Stimulated activated naive CD4-positive, alpha-beta T cell treated with Interleukin-2 at 50 U/mL for 16 hours (primary cell): ENCODE measurements at places on chromosomes 2 and 18.

GRCh38 chr18:33839452-33840211 lies 261.6 kb downstream of the ASXL3 start:
- no peak for DNase-seq

DNA sequence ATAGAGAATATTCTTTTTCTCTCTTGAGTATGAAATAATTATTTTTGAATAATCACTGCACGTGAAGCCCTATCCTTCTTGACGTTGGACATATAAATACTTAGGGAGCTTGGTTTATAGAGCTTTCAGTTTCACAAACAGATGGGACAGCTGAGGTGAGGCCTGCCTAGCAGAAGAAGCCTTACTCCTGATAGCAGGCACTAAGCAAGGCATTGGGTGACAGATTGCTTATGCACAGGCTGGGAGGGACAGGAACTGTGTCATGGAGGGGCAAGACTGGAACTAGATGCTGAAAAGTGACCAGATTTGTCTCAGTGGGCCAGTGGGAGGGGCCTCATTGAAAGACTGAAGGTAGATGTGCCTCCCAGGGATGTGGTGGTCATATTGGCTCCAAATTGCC lies 220.8 kb downstream of the NEDD4L start:
- DNase-seq: no peak

DNA sequence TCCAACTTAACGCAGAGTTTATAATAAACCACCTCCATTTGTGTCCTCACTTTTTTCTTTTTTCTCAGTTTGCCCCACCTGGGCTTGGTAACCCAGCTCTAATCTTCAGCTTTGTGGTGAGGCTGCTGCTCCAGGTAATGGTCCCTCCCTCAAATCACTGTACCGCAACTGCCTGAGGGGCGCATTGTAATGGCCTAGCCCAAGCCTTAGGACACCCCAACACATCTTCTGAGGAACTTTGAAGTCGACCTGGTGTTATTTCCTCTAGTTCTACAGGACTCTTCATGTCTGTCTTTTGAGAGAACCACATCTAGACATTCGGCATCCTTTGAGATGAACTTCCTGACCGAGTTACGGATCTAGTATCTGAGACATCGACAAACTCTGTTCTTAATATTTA lies 99.7 kb downstream of the PLEKHM3 start:
- no peak for DNase-seq

DNA sequence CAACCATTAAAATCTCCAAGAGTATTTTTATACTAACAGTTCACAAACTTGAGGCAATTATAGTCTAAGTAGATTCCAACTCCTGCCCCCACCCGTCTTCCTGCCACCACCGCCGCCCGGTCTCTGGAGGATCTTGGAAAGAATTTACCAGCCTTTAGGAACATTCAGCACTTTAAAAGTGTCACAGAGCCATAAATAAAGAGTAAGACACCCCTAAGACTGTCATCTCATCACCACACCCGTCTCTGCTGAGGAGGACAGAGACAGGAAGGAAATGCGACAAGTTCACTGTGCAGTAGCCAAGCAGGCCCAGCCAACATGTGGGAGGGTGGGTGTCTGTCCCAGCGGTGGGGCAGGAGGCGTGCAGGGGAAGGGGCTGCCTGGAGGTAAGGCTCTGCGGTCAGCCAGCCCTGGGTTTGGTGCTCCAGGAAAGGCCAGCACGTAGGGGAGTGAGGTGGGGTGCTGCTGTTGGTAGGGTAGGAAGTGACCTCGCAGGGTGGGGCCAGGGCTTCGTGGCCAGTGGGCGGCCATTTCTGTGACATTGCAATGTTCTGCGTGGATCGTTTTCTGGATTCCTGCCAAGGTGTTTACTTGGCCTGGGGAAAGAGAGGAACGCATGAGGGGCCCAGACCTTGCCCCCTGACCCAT lies 111.6 kb downstream of the FAM210A start:
- no peak for DNase-seq

DNA sequence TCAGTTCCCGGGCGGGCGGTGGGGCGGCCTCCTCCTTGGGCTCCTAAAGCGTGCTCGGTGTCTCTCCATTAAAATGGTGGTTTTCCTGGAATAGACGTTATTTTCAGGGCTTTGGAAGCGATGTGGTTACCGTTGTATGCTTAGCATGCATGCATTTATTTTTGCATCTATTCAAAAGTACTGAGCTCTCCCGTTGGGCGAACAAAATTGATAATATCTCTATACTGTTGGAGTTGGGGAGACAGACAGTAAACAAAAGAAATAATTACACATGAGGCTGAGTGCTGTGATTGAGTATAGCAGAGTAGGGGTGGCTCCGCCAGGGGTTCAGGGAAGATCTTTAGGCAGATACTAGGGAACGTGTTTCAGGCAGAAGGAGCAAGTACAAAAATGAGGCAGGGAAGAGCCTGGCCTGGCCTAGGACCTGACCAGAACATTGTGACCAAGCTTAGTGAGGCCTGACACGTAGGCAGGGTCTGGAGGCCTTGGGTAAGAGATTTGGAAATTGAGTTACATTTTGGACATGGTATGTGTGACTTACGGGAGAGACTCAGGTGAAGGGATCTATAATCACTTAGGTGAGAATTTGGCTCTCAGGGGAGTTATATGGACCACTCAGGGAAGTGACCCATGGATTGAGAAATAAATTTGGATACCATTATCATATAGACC lies 674 bp downstream of the NCAPH start:
- DNase-seq: no peak

DNA sequence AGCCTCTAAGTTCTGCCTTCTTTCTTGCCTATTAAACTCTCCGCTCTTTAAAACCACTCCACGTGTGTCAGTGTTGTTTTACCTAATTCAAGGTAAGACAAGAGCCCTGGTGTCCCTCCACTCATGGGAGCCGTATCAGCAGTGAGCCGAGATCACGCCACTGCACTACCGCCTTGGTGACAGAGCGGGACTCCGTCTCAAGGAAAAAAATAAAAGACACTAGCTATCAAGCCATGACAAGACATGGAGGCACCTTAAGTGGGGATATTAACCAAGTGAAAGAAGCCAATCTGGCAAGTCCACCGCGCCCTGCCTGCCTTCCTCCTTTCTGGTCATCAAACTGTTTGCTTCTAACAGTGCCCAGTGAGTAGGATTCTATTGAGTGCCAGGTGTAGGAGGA lies 40.2 kb upstream of the LBH start:
- DNase-seq: no peak

DNA sequence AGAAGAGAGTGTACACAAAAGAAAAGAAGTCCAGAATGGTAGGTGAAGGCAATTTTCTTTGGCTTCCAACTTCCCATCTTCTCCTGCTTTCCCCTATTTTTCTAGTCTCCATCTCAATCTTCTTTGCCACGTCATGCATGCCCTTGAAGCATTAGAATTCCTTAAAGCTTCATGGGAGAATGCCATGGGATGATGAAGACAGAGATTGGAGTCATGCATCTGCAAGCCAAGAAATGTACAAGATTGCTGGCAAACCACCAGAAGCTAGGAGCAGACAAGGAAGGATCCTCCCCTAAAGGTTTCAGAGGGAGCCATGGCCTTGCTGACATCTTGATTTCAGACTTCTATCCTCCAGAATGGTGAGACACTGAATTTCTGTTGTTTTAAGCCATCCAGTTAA lies 305.9 kb downstream of the HRH4 start:
- no peak for DNase-seq

DNA sequence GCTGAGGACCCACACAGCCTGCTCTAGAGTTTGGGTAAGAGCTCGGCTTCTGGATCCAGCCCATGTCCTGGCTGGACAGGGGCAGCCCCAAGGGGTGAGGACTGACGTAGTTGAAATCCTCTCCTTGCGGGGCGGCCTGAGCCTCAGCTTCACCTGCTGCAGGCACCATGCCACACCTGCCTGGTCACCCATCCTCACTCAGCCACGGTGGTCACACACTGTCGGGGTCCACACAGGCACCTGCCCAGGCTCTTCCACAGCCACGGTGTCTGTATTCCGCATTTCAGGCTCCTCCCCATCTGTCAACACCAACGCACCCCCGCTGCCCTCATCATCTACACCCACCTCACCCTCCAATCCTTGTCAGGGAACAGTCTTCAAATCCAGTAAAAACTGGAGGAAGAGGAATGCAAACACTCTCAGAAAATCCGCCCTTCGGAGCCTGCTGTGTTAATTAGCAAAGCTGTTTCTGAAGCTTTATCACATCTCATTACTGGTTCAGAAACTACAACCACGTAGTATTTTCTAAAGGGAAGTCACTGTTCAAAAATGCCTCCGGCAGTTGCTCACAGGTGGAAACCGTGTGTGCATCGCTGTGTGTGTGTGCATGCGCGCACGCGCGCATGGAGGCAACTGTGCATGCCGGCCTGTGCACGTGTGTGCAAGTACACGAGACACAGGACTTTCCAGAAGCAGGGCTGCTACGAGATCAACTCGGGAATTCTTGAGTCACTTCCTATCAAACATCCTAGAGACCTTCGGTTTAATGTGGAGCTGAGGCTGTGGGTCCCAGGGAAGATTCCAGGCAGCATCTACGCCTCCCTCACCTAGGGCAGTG lies 38.2 kb downstream of the SLC66A2 start:
- DNase-seq: no peak
